Thoracic aorta (tissue), 2 donors: ENCODE measurements at places on chromosomes 3 and 15. TPM values are rescaled to one million over a fixed set of nuclear protein-coding genes. Genes with fewer than 3 reads are reported as not detected.

- no peak overlapping the region for H3K27ac ChIP-seq
- no peak overlapping the region for H3K4me3 ChIP-seq
Observed at GRCh38 chr15:90780916-90781315, 63.8 kb downstream of the BLM start.

DNA sequence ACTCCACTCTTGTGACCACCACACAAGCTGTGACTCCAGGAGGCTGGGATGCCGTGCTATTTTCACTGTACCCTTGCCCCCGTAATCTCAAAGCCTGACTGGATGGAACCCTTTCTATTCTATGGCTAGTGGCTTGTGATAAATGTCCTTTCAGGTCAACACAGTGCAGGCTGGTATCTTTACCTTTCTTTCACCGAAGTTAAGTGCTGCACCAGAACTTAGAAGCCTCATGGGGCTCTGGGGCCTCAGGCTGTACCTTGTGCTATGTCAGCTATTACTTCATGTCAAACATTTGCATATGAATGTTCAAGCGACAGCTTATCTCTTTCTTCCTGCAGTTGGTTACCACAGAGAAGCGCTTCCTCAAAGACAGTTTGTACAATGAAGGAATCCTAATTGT is 66.8 kb downstream of the RPL39L start:
- no peak overlapping the region for H3K27ac ChIP-seq
- no peak overlapping the region for H3K4me3 ChIP-seq
- no peaks in the 10 kb centered on the region for H3K27me3 ChIP-seq
- H3K4me1 ChIP-seq: no peaks in the 10 kb centered on the region
- DNase-seq: no peak

DNA sequence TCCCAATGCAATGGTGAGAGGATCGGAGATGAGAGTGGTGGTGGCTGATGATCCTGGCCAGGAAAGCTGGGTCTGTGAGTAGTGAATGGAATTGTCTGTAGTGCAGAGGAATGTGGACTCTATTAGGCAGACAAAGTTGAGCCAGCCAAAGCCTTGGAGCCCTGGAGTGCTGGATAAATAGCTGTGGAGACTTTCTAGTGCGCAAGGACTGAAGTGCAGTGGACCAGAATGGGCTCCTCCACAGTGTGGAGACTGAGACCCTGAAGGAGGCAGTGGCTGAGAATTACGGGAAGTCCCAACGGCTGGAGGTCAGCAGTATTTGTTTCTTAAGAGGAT is 874 bp downstream of the ZNF662 start:
- no peak for DNase-seq
- H3K4me3 ChIP-seq: peak overlapping the region; percentile 90
- H3K36me3 ChIP-seq: peaks cover 13% of the 10 kb centered on the region
- H3K27me3 ChIP-seq: no peaks in the 10 kb centered on the region
- no peak overlapping the region for H3K27ac ChIP-seq

- H3K4me1 ChIP-seq: peaks cover 31% of the 10 kb centered on the region
- no peak for DNase-seq
- H3K36me3 ChIP-seq: no peaks in the 10 kb centered on the region
Observed at GRCh38 chr3:105836533-105836932, 32.3 kb downstream of the CBLB start.

DNA sequence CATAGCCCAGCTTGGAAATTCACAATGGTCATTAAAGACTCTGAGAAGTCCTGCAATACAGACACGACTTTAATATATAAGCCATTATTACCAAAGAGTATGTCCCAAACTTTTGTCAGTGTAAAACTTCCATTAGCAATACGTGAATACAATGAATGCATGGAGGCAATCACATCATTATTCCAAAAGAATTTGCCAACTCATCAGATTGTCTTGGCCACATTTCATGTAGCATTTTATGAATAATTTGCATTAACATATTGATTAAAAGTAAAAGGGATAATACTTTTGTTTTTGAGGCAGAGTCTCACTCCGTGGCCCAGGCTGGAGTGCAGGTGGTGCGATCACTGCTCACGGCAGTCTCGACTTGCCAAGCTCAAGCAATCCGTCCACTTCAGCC is 7.9 kb upstream of the DUT start:
- H3K4me1 ChIP-seq: no peaks in the 10 kb centered on the region
- H3K27me3 ChIP-seq: no peaks in the 10 kb centered on the region
- H3K27ac ChIP-seq: no peak overlapping the region

The SLC9A9 gene
- total RNA-seq: 29.6 TPM

DNA sequence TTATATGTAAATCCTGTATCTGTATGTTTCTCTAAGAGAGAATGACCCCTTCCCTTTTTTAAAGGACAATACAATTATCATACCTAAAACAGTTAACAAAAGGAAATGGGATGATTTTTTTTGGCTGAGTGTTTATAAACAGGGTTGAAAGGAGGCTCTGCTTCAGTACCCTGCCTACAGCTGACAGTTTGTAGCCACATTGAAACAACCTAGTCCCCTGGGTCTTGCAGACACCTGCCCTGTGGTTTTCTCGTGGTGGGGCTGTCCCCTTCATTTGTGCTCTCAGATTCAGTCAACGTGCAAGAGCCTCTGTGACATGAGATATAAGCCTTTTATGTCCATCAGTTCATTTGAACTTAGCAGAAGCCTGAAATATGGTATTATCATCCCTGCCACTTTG is 2.3 kb upstream of the HMCES start:
- H3K27me3 ChIP-seq: no peaks in the 10 kb centered on the region
- DNase-seq: no peak
- H3K36me3 ChIP-seq: peaks cover 43% of the 10 kb centered on the region
- H3K4me3 ChIP-seq: no peak overlapping the region
- no peak overlapping the region for H3K27ac ChIP-seq
- H3K4me1 ChIP-seq: peaks cover 28% of the 10 kb centered on the region

GRCh38 chr15:78909791-78910228 is 35.0 kb downstream of the CTSH start:
- peaks cover 24% of the 10 kb centered on the region for H3K36me3 ChIP-seq
- peaks cover 28% of the 10 kb centered on the region for H3K4me1 ChIP-seq
- H3K27ac ChIP-seq: peak overlapping the region; percentile 33
- no peak overlapping the region for H3K4me3 ChIP-seq

- no peaks in the 10 kb centered on the region for H3K27me3 ChIP-seq
- no peak overlapping the region for H3K4me3 ChIP-seq
- DNase-seq: no peak
- no peaks in the 10 kb centered on the region for H3K36me3 ChIP-seq
- no peaks in the 10 kb centered on the region for H3K4me1 ChIP-seq
- no peak overlapping the region for H3K27ac ChIP-seq
Observed at GRCh38 chr3:100234364-100234763, 26.4 kb upstream of the TBC1D23 start.

GRCh38 chr3:139934613-139935015 is 371 bp upstream of the CLSTN2 start:
- H3K27me3 ChIP-seq: no peaks in the 10 kb centered on the region
- H3K36me3 ChIP-seq: no peaks in the 10 kb centered on the region
- H3K27ac ChIP-seq: no peak overlapping the region
- peaks cover 24% of the 10 kb centered on the region for H3K4me1 ChIP-seq
- DNase-seq: no peak

The TRIM42 gene
- total RNA-seq: not detected

DNA sequence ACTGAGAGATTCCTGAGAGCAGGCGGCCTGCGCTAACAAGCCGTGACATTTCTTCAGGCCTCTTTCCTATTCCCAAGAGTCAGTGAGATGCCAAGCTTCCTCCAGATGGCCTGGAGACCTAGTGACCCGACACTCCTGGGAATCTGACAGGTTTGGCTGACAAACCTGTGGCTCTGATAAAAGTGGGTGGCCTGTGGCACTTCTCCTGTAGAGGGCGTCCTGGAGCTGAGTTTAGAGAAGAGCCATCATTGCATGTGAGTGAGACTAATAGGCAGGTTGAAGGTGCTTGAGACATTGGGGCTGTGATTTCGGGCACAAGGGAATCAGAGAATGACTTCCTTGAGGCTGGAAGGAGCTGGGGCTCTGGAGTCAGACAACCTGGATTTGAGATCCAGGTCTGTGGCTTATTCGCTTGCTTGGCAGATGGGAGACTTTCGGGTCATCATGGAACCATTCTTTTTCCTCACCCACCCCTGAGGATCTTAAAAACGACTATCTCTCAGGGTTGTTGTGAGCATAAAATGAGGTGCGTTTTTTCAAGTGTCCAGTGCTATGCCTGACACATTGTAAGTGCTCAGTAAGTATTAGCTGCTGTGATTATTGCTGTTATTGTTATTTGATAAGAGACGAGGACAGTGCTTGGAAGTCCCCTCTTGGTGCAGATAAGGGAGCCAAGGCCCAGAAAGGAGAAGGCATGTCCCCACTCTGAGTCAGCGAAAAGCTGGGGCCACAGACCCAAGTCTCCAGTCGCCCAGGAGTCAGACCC is 77.2 kb downstream of the SCN10A start:
- H3K27ac ChIP-seq: no peak overlapping the region
- no peaks in the 10 kb centered on the region for H3K4me1 ChIP-seq
- no peak overlapping the region for H3K4me3 ChIP-seq

DNA sequence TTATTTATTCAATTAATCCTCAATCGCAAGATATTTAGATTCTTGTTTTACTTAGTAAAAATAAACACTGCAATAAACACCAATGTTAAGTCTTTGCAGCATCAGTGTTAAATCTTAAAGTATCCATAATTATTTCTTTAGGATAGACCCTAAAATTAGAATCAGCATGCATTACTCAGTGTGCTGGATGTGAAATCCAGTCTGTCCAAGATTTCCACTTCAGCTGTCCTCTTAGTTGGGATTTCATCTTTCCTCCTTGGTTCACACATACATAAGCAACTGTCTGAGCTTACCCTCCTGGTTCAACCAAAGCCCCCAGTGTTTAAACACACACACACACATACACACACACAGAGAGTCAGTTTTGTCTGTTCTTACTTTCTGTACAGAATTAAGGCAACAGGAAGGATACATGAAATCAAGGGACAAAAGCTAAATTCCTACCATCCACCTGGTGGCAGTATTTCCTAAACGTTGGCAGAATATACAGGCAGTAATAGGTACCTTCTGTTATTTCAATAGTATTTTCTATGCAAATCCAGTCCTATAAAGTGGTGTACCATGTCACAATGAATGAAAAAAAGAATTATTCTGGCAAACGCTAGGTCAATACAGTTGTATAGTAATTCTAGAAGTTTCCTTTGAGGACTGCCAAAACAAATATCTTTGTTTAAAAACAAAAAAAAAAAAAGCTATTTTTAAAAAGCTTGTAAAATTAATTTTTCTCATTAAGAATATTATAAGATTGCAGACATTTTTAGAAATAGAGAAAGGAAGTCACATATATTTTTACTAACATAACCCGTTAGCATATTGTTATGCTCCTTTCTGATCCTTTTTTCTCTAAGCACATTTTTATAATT is 27.3 kb upstream of the DMXL2 start:
- no peak overlapping the region for H3K27ac ChIP-seq
- H3K36me3 ChIP-seq: no peaks in the 10 kb centered on the region
- H3K4me1 ChIP-seq: no peaks in the 10 kb centered on the region
- H3K4me3 ChIP-seq: no peak overlapping the region
- no peak for DNase-seq

DNA sequence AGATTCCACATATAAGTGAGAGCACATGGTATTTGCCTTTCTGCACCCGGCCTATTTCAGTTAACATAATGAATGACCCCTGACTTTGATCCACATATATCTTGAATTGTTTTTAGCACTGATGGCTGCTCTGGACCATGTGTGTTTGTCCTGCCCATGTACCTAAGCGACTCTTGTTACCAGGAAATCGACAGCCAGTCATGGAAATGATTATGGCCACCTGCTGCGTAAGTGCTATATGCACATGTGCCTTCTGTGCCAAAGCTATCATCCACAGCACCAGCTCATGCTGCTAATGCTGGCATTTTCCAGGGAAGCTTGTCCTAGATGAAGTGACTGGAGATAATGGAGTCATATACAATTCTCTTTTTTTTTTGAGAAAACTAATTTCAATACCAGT is 103.7 kb downstream of the PEX5L start:
- no peak overlapping the region for H3K4me3 ChIP-seq
- H3K27ac ChIP-seq: no peak overlapping the region
- DNase-seq: no peak
- H3K4me1 ChIP-seq: no peaks in the 10 kb centered on the region
- H3K27me3 ChIP-seq: no peaks in the 10 kb centered on the region
- no peaks in the 10 kb centered on the region for H3K36me3 ChIP-seq

- no peaks in the 10 kb centered on the region for H3K27me3 ChIP-seq
- H3K27ac ChIP-seq: no peak overlapping the region
- no peak for DNase-seq
- no peak overlapping the region for H3K4me3 ChIP-seq
- no peaks in the 10 kb centered on the region for H3K36me3 ChIP-seq
Observed at GRCh38 chr3:64440498-64440897, 215.2 kb upstream of the PRICKLE2 start.

The EFCC1 gene
- not detected for total RNA-seq

GRCh38 chr3:102206511-102207031 is 228.2 kb upstream of the ZPLD1 start:
- H3K27ac ChIP-seq: peak overlapping the region; percentile 46
- H3K36me3 ChIP-seq: no peaks in the 10 kb centered on the region
- peak; percentile 69 for DNase-seq

The CADM2 gene
- total RNA-seq: not detected

The GALNT15 gene
- total RNA-seq: 167 TPM

GRCh38 chr3:61520966-61521628 is 40.3 kb upstream of the PTPRG start:
- no peak overlapping the region for H3K27ac ChIP-seq
- H3K36me3 ChIP-seq: no peaks in the 10 kb centered on the region
- no peaks in the 10 kb centered on the region for H3K4me1 ChIP-seq

- H3K4me1 ChIP-seq: peaks cover 32% of the 10 kb centered on the region
- no peak overlapping the region for H3K4me3 ChIP-seq
- no peak for DNase-seq
- H3K27ac ChIP-seq: no peak overlapping the region
Observed at GRCh38 chr3:30527720-30528119, 78.7 kb upstream of the TGFBR2 start.

DNA sequence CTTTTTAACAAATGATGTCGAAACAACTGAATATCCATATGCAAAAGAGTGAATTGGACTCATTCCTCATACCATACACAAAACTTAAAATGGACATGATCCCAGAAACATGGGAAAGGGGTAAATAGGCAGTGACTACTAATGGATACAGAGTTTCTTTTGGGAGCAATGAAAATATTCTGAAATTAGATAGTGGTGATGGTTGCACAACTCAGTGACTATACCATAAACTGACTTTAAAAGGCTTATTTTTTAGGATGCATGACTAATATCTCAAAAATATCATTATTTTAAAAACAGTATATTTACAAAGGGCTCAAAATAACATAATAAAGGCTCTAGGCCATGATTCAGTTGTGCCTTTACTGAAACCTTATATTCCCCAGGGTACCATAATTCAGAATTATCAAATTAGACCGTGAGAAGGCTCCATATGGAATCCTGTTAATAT is 16.3 kb upstream of the ATP13A3 start:
- no peak for DNase-seq
- H3K4me1 ChIP-seq: no peaks in the 10 kb centered on the region
- H3K27ac ChIP-seq: no peak overlapping the region
- H3K36me3 ChIP-seq: no peaks in the 10 kb centered on the region
- no peaks in the 10 kb centered on the region for H3K27me3 ChIP-seq

DNA sequence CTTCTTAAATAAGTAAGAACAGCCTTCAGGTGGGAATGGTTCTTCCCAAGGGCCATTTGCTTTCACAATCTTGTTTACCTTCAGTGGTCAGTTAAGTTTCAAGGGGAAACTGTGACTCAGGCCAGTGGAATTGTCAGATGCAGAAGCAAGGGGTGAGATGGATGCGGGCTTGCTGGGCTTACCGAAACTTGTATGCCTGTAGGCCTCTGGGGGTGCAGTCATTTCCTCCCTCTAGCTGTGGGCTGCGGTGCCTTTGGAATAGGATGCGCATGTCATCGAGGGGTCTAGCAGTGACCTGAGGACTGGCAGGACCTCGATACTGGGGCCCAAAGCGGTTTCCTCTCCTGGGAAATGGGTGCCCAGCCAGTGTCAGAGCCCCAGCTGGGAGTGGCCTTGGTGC is 121.6 kb downstream of the EEFSEC start:
- no peak overlapping the region for H3K4me3 ChIP-seq
- H3K27me3 ChIP-seq: no peaks in the 10 kb centered on the region
- no peaks in the 10 kb centered on the region for H3K36me3 ChIP-seq
- DNase-seq: no peak
